ENCODE measurements at places on chromosomes 5 and 9.

DNA sequence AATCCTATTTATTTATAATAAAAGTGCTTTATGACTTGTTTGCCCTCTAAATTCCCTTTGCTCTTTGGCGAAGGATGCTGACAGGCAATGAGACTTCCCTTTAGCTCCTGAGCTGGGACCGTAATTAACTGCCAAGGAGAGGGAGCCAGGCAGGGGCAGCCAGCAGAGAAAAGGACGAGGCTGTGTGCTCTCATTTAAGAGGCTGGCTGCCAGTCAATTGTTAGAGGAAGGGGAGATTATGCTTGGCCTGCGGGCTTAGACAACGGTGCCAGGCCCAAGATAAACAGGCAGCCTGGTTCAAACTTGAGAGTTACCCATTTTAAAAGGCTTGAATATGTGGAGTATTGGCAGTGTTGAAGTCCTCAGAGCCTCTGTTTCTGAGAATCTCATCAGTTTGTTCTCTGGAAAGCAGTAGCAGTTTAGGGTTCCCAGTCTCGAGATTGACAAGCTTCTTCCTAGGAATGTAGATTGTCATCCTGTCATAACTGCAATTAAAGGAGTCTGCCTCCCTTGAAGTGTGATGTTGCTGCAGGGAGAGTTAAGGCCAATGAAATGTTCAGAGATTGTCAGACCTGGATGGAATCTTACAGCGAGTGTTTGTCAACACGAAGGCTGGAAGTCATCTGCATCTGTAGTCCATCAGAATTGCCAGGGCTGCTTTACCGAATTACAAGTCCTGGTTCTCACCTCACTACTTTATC is 113.2 kb downstream of the JAKMIP2 start:
- H3K4me1 ChIP-seq = peaks cover 38% of the 10 kb centered on the region
- DNase-seq = peak; percentile 74
- peaks cover 3% of the 10 kb centered on the region for H3K36me3 ChIP-seq
- H3K27me3 ChIP-seq = no peaks in the 10 kb centered on the region
- H3K4me3 ChIP-seq = no peak overlapping the region

- no peak overlapping the region for H3K27ac ChIP-seq
- DNase-seq = no peak
- H3K36me3 ChIP-seq = no peaks in the 10 kb centered on the region
- no peaks in the 10 kb centered on the region for H3K27me3 ChIP-seq
These were observed 142.3 kb upstream of the FSTL4 start for GRCh38 chr5:133754575-133755169.

DNA sequence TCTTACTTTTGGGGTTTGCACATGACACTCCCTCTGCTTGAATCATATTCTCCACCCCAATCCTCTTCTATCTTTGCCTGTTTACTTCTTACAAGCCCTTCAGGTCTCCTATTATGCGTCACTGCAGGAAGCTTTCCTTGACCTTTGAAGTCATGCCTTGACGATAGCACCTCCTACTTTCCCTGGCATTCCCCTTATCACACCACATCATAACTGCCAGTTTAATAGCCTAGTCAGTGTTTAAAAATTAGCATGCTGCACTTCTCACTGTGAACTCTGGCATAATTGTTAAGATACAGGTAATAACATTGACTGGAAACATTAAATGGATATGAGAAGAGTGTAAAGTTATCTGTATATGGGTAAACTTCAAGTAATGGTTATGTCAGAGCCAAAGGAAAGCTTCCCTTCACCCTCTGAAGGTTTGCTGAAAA is 37.1 kb upstream of the CEP120 start:
- H3K27ac ChIP-seq = no peak overlapping the region
- no peaks in the 10 kb centered on the region for H3K36me3 ChIP-seq
- no peaks in the 10 kb centered on the region for H3K4me1 ChIP-seq

DNA sequence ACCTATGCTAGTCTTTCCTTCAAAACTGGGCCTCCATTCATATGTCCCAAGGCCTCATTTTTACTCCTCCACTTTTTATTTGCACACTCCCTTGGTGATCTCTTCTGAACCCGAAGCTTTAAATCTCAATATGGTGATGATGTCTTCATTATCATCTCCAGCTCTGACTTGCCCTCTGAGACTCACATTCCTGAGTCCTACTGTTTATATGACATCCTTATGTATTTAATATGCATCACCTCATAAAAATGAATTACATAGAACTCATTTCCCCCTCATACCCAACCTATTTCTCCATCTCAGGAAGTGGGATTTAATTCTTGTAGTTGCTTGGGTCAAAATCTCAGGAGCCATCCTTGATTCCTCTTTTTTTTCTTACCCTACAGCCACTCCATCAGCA is 473.0 kb downstream of the EBF1 start:
- H3K36me3 ChIP-seq = no peaks in the 10 kb centered on the region
- H3K4me3 ChIP-seq = no peak overlapping the region
- H3K27ac ChIP-seq = no peak overlapping the region
- H3K27me3 ChIP-seq = no peaks in the 10 kb centered on the region
- no peak for DNase-seq

DNA sequence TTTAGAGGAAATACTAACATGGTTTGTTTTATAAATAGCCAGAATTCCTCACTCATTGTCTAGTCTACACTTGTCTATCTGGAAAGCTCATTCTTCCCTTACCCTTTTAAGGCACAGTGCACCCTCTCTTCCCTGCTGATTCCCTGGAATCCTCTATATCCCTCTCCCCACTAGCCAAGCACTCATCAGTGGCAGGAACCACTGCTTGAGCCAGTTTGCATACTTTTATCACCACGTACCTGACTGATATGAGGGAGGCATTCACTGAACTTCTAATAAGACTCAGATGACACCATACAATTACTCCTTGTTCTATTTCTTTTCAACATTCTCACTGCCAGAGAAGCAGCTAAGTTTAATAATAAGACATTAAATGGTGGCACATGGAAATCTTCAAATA is 134.9 kb downstream of the EFNA5 start:
- H3K4me3 ChIP-seq = no peak overlapping the region
- no peak overlapping the region for H3K27ac ChIP-seq
- no peaks in the 10 kb centered on the region for H3K36me3 ChIP-seq

DNA sequence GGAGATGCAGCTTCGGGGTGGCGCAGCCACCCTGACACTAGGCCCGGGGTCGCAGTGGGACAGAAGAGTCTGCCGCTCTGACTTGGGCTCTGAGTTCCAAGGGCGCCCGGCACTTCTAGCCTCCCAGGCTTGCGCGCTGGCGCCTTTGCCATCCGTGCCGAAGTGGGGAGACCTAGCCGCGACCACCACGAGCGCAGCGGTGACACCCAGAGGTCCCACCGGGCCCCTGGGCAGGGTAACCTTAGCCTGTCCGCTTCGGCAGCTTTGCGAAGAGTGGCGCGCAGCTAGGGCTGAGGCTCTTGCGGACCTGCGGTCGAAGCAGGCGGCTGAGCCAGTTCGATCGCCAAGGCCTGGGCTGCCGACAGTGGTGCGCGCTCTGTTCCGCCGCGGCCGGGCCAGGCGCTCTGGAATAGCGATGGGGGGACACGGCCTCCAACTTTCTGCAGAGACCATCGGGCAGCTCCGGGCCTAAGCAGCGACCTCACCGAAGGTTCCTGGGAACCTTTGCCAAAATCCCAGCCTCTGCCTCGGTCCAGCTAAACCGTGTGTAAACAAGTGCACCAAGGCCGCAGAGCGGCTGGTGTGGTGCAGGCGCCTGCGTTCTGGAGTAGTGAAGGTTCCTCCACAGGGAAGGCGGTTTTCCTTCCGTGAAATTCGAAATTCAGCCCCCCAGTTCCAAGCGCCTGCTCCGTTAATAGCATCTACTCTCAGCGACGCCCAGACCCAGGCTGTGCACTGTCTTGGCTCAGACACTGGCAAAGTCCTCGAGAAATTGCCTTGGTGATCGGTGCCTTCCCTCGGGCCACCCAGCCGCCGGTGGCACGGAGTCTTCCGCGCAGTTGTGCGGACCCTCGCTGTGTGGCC is 7.4 kb downstream of the TLX3 start:
- H3K27ac ChIP-seq = no peak overlapping the region
- H3K36me3 ChIP-seq = no peaks in the 10 kb centered on the region
- peaks cover 35% of the 10 kb centered on the region for H3K4me1 ChIP-seq
- H3K27me3 ChIP-seq = peaks cover 19% of the 10 kb centered on the region
- no peak for DNase-seq

DNA sequence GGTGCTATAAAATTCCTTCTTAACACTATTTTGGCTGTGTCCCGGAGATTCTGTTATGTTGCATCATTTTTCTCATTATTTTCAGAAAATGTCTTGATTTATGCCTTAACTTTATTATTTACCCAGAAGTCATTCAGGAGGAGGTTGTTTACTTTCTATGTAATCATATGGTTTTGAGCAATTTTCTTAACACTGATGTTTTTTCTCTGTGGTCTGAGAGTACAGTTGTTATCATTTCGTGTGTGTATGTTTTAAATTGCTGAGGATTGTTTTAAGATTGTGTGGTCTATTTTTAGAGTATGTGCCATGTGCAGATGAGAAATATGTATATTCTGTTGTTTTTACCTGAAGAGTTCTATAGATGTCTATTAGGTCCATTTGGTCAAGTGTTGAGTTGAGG is 498.1 kb upstream of the ZNF608 start:
- H3K36me3 ChIP-seq = no peaks in the 10 kb centered on the region
- no peaks in the 10 kb centered on the region for H3K4me1 ChIP-seq
- H3K27me3 ChIP-seq = no peaks in the 10 kb centered on the region
- H3K27ac ChIP-seq = no peak overlapping the region
- no peak overlapping the region for H3K4me3 ChIP-seq

- no peaks in the 10 kb centered on the region for H3K27me3 ChIP-seq
- peak; percentile 61 for DNase-seq
- peaks cover 10% of the 10 kb centered on the region for H3K4me1 ChIP-seq
- peak overlapping the region; percentile 100 for H3K27ac ChIP-seq
These were observed 621 bp downstream of the AK6 start for GRCh38 chr5:69368458-69369339.

DNA sequence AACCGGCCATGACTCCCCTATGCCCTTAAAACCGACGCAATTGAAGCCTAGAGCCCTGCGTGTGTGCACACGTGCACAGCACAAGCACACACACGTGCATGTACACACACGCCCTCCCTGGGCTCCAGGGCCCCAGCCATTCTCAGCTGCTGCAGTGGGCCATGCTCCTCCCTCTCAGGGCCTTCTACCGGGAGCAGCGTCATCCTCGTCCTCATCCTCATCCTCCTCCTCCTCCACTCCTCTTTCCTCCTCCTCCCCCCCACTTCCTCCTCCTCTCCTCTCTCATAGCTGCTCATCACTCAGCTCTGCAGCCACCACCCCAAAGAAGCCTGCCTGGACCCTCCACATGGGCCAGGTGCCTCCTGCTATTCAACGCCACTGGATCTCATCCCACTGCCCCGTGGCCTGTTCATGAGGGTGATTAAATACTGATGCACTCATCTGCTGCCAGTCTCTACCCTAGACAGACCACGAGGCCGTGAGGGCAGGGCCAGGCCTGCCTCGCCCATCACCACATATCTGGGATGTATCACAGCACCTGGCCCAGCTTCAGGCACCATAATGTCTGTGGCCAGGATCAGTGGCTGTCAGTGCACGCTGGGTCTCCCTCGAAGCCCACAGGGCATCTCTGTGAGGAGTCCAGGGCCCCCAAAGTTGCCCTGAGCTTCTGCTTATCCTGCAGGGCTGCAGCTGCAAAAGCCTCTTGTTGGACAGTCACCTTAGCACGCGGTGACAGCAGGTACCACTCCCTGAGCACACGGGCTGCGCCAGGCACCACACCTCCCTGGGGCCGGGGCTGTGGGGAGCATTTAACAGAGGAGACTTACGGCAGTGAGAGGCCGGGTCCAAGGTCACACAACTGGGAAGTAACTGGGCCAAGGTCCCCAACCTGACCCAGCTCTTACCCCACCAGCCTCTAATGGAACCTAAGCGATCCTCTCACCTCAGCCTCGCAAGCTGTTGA is 9.8 kb downstream of the FAM78A start:
- H3K4me1 ChIP-seq = peaks cover 8% of the 10 kb centered on the region
- no peak for DNase-seq
- H3K4me3 ChIP-seq = no peak overlapping the region
- no peaks in the 10 kb centered on the region for H3K36me3 ChIP-seq
- peak overlapping the region; percentile 29 for H3K27ac ChIP-seq
- no peaks in the 10 kb centered on the region for H3K27me3 ChIP-seq

- H3K4me1 ChIP-seq = no peaks in the 10 kb centered on the region
- no peaks in the 10 kb centered on the region for H3K27me3 ChIP-seq
- DNase-seq = no peak
- H3K27ac ChIP-seq = no peak overlapping the region
- no peaks in the 10 kb centered on the region for H3K36me3 ChIP-seq
These were observed 39.5 kb upstream of the HSPB3 start for GRCh38 chr5:54415896-54416601.

DNA sequence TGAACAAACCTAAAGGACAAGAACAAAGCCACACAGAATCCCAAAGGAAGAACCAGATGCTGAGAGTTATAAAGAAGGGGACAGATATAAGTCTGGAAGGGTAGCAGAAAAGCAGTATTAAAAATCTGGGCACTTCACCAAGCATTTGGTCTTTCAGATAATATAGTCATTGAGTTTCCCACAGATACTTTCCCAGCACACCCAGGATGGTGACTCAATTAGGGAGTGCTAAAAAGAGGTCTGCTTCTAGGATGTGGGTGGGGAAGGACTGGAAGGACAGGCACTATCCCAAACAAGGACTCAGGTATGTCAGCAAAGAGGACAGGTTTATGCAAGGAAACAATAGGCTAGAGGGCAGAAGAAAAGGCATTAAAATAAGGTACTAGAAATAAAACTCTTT is 59.3 kb downstream of the DIAPH1 start:
- no peaks in the 10 kb centered on the region for H3K36me3 ChIP-seq
- peak overlapping the region; percentile 74 for H3K27ac ChIP-seq
- peak; percentile 54 for DNase-seq
- no peak overlapping the region for H3K4me3 ChIP-seq

DNA sequence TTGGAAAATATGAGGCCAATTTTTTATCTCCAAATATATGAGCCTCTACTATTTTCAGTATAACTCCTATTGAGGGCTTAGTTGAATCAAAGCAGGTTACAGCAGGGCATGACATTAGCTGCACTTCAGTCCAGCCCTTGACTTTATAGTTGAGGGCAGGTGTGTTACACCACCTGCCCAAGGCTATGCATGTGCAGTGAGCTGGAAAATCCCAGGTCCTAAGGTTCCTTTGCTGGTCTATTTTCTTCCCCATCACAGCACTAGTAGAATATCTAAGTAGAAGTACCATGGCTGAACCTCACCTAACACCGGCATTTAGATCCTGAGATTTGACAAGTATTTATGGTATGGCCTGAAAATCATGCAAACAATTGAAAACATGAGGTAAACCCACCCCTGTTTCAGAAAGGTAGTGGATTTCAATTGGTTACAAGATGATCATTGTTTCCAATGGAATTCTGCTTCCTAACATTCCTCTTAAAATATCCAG is 201.1 kb downstream of the SEMA5A start:
- peaks cover 3% of the 10 kb centered on the region for H3K4me1 ChIP-seq
- DNase-seq = no peak
- no peaks in the 10 kb centered on the region for H3K36me3 ChIP-seq
- no peaks in the 10 kb centered on the region for H3K27me3 ChIP-seq
